CD4-positive, alpha-beta T cell treated with Interleukin-6 at 100 ng/mL for 8 hours (primary cell): ENCODE measurements at places on chromosomes 3 and 15.

DNA sequence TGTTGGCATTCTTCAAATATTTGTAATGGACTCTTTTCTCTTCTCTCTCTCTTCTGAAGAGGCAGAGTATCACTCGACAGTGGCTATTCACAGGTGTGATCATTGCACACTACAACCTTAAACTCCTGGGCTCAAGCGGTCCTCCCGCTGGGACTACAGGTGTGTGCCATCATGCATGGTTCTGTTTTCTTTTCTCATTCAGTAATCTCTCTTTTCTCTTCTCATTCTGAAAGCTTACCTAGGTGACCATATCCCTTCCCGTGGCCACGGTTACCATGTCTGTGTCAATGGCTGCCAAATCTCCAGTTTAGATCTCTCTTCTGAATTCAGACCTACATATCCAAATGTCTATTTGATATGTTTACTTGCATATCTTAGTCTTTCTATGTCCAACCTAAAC lies 96.3 kb downstream of the SOX2 start:
- no peak for DNase-seq

DNA sequence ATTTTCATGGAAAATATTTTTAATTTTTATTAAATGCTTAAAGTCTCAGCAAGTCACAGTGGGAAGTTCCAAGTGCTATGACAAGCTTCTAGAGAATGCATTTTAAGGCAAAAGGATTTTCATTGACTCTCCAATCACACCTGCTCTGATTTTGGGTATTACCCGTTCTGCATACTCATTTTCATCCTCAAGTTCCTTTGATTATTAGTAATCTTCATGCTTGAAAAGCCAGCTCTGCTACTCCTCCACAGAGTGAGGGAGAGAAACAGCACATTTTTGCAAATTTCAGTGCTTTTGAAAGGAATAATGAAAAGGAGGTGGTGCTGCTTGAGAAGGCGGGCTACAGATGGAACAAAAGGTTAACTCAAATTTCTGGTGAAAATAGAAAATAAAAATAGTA lies 450.7 kb downstream of the NSUN3 start:
- DNase-seq = no peak

DNA sequence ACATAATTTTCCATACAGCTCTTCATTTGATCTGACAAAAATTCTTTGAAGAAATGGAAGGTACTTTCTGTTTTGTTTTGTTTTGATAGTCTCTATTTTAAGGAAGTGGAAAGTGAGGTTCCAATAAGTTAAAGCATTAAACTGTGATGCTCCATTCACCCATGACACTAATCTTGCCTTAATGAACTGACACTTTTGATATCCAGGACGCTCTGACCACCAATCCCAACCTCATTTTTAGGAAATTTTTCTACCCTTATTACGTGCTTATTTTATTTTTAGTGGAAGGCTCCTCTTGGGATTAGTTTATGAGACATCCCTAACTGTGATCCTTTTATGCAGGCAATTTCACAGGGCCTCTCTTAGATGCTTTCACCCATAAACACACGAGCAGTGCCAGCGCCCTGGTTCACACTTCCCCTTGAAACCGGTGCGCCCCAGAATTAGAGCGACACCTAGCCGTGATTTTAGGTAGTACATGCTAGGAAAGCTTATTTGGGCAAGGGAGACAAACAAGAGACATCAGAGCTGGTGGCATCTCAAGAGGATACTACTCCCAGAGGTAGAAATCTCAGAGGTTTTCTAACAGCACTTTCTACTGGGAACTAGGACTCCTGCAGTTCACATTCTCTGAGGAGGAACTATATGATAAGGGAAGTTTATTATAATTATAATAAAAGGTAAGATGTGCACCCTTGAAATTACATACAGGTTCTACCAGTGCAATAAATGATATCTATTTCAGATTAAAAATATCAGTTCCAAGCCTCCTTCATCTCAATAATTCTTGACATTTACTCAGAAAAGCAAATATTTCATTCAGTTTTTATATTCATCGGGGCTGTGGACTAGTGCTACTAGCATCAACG lies 173.9 kb downstream of the SLC9A9 start:
- DNase-seq = peak; percentile 77

GRCh38 chr15:49023354-49023753 lies 22.9 kb downstream of the SECISBP2L start:
- DNase-seq = no peak

DNA sequence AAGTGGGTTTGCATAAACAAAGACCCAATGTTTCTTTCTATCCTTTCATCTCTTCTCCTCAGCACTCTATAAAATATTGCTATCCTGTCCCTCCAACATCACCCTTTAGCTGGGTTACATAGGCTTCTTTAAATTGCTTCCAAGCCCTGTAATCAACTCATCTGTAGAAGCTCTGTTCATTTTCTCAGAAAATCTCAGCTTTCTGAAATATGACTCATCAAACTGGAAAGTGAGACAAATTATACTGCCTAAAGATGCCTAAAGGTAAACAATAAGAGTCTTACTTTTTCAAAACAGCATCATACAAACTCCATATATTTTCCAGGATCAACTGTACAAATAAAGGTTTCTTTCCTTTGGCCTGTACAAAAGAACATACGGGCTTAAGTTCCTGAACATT lies 33.8 kb downstream of the EFL1 start:
- no peak for DNase-seq

GRCh38 chr15:87874896-87875711 lies 381.4 kb downstream of the NTRK3 start:
- DNase-seq = no peak

DNA sequence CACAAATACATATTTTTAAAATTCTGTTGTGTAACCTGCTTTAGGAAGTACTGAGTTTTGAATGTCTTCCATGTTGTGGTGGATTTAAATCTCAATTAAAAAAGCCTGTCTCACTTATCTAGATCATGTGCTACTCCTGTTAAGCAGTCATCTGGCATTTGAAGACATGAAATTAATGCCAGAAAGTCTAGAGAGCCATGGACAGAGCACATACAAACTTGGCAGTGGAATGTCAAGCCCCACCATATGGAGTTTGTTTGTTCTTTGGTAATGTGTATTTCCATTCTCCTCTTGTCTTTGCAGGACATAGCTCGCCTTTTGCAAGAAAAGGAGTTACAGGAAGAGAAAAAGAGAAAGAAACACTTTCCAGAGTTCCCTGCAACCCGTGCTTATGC lies 39.3 kb upstream of the UTS2B start:
- no peak for DNase-seq

GRCh38 chr15:50628421-50628820 lies 58.2 kb downstream of the TRPM7 start:
- no peak for DNase-seq

DNA sequence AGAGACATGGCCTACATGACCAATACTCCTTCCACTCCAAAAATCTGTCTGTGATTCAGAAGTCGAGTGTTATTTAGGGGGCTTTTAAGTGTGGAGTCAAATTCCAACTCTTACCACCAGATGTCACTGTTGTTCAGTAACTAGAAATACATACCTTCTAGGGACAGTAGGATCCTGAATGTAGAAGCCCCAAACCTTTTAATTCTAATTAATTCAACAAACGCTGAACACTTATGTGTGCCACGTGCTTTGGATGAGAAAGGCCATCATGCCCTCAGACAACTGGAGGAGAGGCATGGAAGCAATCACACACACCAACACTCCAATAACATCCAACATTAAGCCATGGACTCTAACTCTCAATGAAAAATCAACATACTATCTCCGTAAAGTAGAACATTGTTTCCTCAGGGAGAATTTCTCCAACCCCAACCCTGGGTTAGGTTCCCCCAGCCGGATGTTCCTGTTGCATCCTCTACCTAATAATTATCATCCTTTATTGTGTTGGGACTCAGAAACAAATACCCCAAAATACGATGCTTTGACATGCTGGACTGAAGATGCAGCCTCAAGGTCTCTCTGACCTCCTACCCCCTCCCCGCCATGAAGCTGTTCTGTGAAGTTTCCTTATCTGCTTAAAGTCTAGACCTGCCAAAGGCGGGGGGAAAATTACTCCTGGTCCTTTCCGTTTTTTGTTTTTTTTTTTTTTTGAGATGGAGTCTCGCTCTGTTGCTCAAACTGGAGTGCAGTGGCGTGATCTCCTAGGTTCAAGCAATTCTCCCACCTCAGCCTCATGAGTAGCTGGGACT lies 8.0 kb upstream of the CCDC13 start:
- DNase-seq = peak; percentile 54

- DNase-seq = no peak
Observed at GRCh38 chr3:42936157-42936981, 30.4 kb downstream of the ZNF662 start.

DNA sequence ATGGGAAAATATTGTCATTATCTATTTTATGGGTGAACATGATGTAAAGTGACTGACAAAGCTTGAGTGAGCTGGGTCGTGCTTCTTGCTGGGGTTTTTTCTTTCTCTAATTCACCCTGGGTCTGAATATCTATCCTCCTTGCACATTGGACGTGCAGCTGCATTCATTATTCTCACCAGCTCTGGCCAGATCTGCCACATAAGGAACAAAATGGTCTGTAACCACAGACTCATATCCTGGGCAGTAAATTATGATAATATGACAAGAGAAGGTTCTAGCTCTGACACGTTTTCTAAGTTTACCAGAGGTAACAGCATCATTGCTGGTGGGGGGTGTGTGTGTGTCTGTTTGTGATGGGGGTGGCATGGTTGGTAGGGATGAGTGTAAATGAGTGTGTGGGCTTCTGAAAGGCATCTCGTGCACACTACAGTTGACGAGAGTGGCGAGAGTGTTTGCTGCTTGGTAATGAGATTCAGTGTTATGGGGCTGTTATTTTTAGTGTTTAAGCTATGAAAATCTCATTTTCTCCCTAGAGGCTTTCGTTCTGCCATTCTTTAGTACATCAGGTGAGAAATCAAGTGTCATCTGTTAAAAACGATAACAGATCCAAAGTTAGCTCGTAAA lies 418.4 kb downstream of the PDCD6IP start:
- DNase-seq = no peak

GRCh38 chr15:82158811-82159210 lies 103.7 kb downstream of the EFL1 start:
- DNase-seq = no peak

GRCh38 chr3:115100806-115101205 lies 46.3 kb downstream of the ZBTB20 start:
- DNase-seq = no peak

DNA sequence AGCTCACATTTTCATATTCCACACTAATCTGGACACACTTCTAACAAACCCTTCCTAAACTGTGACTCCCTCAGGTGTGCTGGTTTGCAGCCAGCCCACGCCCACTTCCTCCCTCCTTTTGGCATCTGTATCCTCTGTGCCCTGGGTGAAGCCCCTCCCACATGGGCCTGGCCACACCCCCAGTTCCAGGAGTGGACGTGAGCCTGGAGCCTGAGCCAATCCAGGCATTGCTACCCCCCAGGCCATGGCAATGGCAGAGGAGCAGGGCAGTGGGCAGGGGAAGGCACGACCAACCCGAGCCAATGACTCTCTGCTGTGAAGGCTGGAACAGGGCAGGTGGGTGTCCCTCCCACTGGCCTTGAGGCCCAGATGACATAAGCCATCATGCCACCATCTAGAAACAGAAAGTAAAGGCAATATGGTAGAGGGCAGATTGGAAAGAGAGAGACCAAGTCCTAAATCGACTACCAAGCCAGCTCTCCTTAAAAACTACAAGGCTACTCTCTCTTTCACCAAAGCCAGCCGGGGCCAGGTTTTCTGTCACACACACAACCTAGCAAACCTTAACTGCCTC lies 18.6 kb downstream of the FAM174B start:
- no peak for DNase-seq

DNA sequence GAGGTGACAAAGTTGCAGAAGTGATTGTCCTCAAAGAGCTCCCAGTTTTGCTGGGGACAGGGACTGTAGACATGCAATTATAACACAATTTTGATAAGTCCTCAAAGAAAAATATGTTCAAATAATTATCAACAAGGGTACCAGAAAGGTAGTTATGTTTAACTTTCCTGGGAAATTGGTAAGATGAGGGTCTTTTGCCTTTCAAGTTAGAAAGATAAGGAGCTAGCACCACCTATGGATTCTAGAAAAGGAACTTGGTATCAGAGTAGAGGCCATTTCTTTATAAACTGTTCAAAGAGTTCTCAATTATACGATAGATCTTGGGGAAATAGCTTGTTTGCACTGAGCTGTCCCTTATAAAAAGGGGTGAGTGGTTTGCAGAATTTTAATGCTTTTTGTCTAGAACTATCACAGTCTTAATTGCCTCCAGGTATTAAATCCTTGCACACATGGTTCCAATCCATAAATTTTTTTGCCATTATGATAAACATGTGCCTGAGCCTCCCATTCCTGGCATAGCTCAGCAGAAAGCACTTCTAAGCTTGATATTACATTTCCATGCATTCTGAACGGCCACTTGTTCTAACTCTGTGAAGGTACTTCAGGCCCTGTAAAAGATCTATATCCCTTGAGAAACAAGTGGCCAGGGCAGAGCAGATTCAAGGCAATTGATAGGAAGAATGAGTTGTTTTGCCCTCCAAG lies 247.5 kb upstream of the LRIG1 start:
- DNase-seq = no peak

GRCh38 chr3:129793942-129794310 lies 99.6 kb downstream of the TMCC1 start:
- DNase-seq = no peak

- DNase-seq = no peak
Observed at GRCh38 chr3:34934660-34935059, 704.7 kb upstream of the ARPP21 start.

DNA sequence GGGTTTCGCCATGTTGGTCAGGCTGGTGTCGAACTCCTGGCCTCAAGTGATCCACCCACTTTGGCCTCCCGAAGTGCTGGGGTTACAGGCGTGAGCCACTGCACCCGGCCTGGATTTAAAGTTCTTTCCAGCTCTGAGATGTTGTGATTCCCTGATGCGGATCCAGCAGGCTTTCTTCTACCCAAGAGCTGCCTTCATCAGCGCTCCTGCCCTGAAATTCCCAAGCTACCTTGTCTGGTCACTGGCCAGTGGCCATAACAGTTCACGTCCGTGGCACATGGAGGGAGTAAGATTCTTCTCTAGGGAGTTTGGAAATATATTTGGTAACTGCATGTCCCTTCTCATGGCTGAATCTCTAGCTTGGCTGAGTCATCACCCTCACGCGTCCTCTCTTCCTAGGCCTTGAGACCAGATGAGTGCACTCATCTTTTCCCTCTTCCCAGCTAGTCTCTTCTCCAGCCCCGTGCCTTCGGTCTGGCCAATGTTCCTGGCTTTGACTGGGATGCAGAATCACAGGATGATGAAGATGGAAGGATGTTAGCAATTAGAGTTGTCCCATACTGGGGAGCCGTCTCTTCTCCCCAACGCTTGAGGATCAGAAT lies 29.8 kb upstream of the APOD start:
- no peak for DNase-seq

GRCh38 chr3:69058180-69058946 lies 6.2 kb upstream of the TMF1 start:
- DNase-seq = peak; percentile 49

- DNase-seq = no peak
Observed at GRCh38 chr15:63933522-63933921, 99.8 kb upstream of the HERC1 start.

GRCh38 chr3:21705769-21706168 lies 45.2 kb downstream of the ZNF385D start:
- DNase-seq = no peak

DNA sequence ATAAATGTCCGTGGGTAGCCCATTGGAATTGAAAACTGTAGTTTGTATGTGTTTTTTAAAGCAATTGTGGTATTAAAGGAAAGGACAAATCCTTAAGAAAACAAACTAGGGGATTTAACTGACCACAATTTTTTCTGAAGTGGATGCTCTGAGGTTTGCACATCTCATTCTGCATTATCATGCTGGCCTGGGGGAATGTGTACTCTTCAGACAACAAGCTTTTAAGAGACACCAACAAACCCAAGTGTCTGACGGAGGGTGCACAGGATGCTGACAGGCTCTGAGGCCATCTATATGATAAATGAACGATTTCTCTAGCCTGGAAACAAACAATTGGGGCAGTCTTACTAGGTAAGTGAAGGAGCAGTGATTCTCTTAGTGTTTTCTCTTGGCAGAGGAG lies 9.1 kb downstream of the LINS1 start:
- DNase-seq = no peak
